MG63 (cell line): ENCODE measurements at places on chromosomes 4 and X. TPM values are rescaled to one million over a fixed set of nuclear protein-coding genes. Genes with fewer than 3 reads are reported as not detected.

The UGT2B7 gene
- not detected in 2 replicates for total RNA-seq

- no peak for DNase-seq
These were observed 1.2 kb upstream of the FAM3A start for GRCh38 chrX:154517101-154517781.

DNA sequence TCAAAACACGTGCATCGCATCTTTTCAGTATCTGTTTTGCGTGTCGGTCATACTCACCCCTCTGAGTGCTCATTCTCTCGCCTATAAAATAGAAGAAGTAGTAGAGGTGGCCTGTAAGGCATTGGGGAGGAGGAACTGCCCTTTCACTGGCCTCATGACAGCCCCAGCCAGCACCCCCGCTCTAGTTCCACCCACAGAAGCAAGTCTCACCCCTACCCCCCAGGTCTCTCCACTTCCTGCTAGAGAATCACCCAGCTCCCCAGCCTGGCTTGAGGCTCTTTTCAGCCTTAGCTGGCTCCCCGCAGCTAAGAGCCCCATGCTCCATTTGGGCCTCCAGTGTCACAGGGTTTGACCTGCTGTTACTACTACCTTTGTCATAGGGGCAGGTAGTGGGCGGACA, 11.8 kb downstream of the HDAC6 start:
- no peak for DNase-seq

DNA sequence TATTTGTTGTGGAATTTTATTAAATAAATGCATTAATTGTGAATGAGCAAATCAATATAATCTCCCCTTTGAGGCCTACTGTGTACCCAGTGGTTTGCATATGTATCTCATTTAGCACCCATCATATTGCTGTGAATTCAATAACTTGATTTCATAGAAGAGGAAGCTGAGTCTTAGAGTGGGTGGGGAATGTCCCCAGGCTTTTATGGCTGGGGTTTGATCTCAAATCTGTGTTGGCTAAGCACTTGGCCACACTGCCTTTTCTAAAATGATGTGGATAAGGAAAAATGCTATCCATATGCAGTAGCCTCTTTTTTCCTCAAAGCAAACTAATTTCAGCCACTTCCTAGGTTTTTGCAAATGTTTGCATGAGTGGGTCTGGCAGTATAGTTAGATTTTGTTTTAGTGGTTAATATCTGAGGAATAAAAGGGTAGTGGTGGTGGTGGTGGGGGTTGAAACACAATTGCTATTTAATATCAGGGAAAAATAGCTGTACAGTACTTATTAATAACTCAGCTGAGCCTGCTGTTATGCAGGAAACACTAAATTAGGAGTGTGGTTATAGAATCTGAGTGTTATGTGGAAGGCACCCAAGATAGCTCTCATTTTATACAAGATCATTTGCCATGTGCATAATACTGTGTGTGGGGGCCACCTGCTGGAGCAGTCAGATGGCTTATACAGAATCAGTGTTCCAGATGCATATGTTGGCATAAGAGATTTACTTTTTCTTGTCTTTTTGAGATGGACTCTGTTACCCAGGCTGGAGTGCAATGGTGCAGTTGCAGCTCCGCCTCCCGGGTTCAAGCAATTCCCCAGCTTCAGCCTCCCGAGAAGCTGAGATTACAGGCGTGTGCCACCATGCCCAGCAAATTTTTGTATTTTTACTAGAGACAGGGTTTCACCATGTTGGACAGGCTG, 108.0 kb downstream of the TMEM131L start:
- peak; percentile 64 for DNase-seq

GRCh38 chrX:47145395-47146120, 537 bp downstream of the RBM10 start:
- DNase-seq, result no peak

GRCh38 chrX:9955506-9955905, 11.7 kb upstream of the CLDN34 start:
- no peak for DNase-seq

GRCh38 chr4:150940123-150940522, 75.0 kb downstream of the LRBA start:
- DNase-seq, result no peak

DNA sequence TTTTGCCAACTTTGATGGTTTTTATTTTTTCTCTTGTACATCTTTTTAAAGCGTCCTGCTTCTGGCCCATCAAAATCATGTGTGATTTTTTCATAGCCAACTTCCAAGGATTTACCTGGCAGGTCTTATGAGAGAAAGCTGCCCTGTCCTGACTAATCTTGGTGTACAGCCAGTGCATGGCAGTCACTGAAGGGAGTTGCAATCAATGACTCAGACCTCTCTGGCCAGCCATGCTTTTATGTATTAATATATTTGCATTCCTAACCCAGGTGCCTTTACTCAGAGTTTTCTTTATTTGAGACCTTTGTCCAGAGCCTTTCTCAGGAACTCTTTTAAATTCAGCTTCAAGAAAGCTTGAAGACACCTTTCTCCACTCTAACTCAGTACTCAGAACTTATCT, 691.5 kb upstream of the HTR2C start:
- peak; percentile 23 for DNase-seq

GRCh38 chr4:48518143-48518542, 28.1 kb downstream of the ZAR1 start:
- DNase-seq, result no peak

The OSTC gene
- 77.7 and 1,094 TPM in 2 replicates for total RNA-seq

The SLC16A2 gene
- 2.0 and 6.2 TPM in 2 replicates for total RNA-seq

The ASB12 gene
- not detected in 2 replicates for total RNA-seq

GRCh38 chr4:51831133-51831532, 11.8 kb upstream of the DCUN1D4 start:
- peak; percentile 74 for DNase-seq

DNA sequence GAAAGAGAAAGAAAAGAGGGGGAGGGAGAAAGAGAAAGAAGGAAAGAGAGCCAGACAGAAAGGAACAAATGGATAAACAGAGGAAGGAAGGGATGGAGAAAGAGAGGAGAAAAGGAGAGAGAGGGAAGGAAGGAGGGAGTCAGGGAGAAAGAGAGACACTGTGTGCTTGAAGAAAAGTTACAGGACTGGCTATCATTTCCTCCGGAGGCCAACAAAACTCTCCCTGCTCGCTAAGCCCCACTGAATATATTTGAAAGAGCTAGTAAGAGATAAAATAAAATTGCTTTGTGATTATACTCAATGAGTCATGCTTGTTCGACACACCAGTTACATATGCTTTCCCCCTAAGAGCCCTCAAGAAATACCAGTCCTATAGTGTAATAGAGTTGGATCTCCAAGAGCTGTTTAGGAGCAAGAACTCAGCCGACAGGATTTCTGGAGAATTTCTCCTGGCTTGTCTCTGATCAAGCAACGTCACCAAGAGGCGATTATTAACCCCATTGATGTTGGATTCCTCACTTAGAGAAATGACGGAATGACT, 102.2 kb downstream of the MXRA5 start:
- DNase-seq, result no peak

DNA sequence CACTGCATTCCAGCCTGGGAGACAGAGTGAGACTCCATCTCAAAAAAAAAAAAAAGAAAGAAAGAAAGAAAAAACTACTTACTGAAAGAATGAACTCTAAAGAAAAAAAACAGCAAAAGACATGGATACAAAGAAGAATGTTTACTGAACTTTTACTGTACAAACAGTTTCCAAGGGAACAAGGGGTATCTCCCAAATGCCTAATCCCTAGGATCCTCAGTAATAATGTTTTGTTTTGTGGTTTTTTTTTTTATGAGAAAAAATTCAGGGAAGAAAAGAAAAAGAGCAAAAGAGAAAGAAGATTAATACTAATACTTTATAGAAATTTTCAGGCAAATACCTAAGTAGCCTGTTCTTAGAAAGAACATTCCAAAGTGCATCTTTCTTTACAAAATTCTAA, 63.2 kb downstream of the ANTXR2 start:
- DNase-seq, result no peak

DNA sequence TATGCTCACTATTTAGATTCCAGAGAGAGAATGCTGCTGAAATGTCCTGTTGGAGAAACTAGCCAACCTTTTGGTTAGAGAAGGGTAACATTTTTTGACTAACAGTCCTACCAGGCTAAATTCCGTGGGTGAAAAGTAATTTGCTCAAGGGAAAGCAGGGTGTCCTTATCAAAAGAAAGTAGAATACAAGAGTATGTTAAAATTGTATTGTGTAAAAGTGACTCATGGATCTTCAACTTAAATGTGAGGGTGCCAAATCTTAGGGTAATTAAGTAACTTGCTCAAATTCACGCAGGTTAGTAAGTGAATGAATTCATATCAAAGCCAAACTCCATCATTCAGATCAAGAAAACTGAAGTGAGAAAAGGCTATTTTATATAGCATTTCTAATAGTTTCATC, 81.7 kb downstream of the PCDH7 start:
- no peak for DNase-seq

The IGSF1 gene
- not detected in 2 replicates for total RNA-seq
